ENCODE measurements at places on chromosomes 7 and 10. TPM values are rescaled to one million over a fixed set of nuclear protein-coding genes. Genes with fewer than 3 reads are reported as not detected.

Gene MCM10
- not detected for polyA plus RNA-seq

Gene TAS2R4
- polyA plus RNA-seq, result not detected

Gene ZPBP
- not detected for polyA plus RNA-seq

Gene FZD1
- 7.9 TPM for polyA plus RNA-seq

Gene SPDYE11
- polyA plus RNA-seq, result not detected

Gene TPST1
- polyA plus RNA-seq, result 0.54 TPM

Gene GPNMB
- polyA plus RNA-seq, result 1.7 TPM

Data from CD14-positive monocyte (primary cell).